ENCODE measurements at places on chromosomes 13 and 19. TPM values are rescaled to one million over a fixed set of nuclear protein-coding genes. Genes with fewer than 3 reads are reported as not detected.

DNA sequence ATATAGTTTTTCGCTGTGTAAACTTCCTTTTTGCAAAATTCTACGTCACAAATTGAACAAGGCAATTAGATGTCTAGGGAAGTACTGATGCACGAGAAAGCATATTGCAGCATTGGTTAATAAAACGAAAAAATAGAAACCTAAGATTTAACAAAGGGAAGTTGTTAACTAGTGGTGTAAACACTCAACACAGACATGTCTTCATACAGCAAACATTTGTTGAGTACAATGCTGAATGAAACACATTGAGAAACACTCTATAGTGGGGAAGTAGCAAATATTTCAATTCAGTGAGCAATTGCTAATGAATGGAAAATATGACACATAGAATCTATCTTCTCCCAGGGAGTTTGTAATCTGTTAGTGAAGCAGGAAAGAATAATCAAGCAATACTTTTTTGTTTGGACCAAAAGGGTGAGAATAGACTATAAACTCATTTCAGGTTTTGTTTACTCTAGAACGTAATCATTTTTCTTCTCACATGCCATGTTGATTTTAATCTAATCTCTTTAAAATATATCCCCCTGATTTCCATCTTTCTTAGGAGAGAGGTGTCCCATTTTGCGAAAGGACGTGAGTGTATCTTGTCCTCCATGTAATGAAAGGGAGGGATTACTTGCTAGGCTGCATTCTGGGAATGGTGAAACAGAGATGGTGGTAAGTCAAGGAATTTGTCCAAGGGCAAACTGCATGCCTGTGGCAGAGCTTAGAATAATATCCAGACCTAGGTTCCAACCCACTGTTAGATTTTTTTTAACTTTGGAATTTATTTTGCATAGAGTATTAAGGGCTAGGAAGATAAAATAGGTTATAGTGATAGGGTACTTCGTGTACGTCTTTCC is 1.7 kb upstream of the ANKRD10 start:
- no peak for DNase-seq

DNA sequence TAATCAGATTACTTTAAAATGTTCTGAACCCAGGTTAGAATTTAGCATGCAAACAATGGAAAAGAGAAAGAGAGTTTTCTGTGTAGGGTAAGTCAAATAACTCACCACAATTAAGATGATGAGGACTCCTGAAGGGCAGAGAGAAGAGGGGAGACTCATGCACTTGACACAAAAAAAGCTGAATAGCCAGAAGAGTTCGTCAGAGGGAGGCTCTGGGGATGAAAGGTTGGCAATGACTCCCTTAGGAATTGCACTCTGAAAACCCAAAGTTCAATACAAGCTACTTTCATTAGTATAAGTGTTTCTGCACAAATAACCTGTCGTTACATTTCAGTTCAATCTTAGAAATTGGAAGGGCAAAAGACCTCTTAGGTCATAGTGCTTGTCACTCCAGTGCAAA is 434.4 kb upstream of the PCDH9 start:
- DNase-seq, result no peak

DNA sequence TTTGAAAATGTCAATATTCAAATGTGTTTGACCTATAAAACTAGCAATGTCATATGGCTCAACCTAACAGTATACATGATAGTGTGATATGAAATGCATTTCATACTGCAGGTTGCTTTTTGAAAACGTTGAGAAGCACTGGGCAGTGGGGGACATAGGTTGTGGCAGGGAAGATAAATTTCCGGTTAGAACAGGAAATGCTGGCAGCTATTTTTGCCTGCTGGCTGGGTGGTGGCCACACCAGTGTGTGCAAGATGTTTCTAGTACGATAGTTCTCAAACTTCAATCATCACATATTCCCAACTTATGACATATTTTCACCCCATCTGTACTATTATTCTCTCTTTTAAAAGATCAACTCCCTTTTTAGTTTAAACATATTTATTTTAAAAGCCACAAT is 17.2 kb downstream of the FXYD5 start:
- DNase-seq, result no peak

GRCh38 chr13:57673197-57673596 is 41.7 kb downstream of the PCDH17 start:
- DNase-seq, result no peak

FCAR gene
- total RNA-seq, result not detected

- DNase-seq, result peak; percentile 73
These were observed at the start of gene MAP1S for GRCh38 chr19:17718947-17719711. MAP1S (plus strand) TSS chr19:17719480; CDS start chr19:17719503, 23 bp downstream.

RFXAP gene
- 3.8 TPM for total RNA-seq

- no peak for DNase-seq
These were observed 716 bp downstream of the ZNF573 start for GRCh38 chr19:37778613-37779126.

All from Peyer's patch (tissue), 4 donors.